T follicular helper cell (primary cell): ENCODE measurements at places on chromosomes 1 and 21.

GRCh38 chr1:53627666-53628065 is 111.3 kb downstream of the GLIS1 start:
- no peak for DNase-seq

DNA sequence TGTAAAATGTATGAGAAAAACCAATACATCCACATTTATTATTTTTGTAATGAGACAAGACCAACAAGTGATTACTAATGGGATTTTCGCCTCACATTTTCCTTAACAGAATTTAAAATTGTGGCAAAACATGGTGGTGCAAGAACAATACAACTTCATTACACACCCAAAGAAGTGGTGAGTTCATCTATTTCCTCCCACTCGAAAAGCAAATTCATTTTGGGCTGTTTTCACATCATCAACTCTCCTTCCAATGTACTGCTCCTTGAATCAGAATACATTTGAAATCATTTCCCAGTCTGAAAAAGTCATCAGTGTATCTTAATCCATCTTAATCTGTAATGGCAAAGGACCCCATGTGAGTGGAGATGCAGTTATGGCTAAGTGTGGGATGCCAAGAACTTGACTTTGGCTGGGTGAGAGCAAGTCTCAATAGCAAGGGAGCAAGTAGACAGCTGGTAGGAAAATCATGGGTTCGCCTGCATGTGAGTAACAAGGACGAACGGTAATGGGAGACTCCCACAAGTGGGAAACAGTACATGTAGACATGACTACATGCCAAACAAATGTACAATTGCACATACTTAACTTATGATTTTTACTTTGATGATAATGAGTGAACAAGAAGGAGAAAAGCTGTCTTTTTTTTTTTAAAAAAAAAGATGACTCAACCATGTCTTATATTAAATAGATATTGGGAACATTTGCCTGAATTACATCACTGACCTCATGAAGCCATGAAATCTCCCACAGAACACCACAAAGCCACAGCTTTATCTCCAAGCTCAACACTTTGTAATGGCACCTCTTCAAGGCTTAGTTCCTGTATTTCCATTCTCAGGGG is 46.0 kb downstream of the RUNX1 start:
- no peak for DNase-seq

DNA sequence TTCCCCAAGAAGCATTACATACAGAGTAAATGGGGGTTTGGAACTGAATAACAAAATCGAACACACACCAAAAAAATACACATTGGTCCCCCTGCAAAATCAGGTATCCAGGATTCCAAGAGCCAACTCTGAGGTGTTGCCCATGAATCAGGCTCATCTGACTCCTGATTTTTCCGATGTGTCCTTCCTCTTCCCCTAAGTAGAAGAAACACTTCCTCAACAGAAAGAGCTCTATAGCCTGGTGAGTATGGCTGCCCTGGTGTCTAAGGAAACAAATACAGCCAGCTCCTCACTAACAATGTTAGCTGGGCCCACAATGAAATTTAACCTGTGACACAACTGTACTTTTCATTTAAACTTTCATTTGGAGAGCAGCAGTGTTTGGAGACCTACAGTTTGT is 33.6 kb downstream of the ERI3 start:
- DNase-seq, result no peak

DNA sequence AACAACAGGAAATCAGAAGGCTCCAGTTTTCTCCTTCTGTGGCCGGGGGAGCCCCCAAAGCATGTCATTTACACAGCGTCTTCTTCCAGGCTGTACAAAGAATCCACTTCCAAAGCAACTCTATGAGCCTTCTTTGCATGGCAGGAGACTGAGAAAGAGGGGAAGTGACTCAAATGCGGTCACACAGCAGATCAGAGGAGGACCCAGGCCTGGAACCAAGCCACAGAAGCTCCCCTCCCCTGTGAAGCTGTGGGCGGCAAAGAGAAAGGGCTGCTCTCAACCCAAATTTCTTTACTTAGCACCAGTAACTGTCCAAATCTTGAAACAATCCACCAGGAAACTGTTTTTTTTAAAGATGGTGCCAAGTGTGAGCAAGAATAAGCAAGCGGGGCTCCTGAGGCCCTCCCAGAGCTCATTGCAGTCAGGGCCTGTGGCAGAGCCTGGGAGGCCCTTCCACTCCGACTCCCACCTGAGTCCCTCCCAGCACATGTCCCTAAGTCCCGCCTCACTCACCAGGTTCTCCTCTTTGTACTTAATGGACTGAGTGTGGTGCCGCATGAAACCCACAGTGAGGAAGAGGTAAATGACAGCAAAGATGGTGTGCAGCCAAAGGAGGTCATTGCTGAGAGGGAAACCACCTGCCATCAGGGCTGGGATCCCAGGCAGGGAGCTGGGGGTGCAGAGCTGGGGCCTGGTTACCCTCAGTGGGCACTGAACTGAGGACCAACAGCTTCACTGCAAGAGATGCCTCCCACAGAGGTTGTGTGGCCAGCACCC is 15.9 kb downstream of the TMEM63A start:
- DNase-seq, result peak; percentile 49

DNA sequence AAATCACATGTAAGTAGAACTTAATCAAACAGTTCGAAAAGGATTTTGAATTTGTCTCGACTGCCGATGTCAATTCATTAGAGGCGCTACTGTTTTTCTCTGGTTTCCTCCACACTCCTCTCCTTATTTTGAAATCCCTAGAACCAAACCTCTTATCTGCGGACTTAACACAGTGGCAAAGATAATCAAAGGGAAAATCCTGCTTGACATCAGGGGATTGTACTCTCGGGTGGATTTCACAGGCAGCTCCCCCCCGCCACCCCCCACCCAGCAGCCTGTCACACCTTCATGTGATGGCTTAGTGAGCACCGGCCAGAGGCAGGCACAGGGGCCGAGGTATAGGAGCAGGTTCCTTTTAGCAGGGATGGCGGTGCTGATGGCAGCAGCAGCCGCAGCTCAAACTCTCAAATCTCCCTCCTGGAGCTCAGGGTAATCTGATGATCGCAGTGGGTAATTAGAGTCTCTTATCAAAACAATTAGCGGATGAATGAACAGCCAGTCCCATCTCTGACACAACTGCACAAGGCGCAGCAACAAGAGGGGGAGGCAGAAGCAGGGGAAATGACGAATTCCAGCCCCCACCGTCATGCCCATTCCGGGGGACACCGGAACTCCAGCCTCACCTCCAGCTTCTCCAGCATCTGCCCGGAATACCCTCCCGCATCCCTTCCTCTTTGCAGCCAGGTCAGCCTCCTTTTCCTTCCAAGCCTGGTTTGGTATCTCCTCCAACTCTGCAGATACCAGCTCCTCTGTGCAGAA is 80.3 kb downstream of the SSBP3 start:
- DNase-seq, result no peak

DNA sequence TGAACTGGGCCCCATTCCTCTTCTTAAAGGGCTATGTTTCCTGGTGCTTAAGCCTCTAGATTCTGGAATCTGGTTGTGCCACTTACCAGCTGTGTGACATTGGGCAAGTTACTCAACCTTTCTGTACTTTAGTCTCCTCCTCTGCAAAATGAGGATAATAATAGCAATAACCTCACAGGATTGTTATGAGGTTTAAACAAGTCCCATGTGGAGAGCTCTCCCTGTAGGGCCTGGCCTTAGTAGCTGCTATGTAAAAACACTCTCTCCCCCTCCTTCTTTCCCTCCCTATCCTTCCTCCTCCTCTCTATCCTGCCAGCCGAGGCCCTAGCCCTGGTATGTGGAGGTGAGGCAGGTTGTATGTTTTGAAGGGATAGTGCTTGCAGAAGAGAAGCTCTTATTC is 8.2 kb upstream of the PEAR1 start:
- DNase-seq, result no peak

GRCh38 chr1:205917466-205918238 is 25.6 kb downstream of the SLC26A9 start:
- no peak for DNase-seq

GRCh38 chr1:45864167-45865106 is 61.0 kb downstream of the MAST2 start:
- no peak for DNase-seq

- no peak for DNase-seq
These were observed 6.9 kb downstream of the CASQ1 start for GRCh38 chr1:160197231-160197630.

- DNase-seq, result no peak
These were observed at the start of gene NTNG1 for GRCh38 chr1:107140703-107141490. TSS of gene NTNG1 (plus strand) at chr1:107141039.

DNA sequence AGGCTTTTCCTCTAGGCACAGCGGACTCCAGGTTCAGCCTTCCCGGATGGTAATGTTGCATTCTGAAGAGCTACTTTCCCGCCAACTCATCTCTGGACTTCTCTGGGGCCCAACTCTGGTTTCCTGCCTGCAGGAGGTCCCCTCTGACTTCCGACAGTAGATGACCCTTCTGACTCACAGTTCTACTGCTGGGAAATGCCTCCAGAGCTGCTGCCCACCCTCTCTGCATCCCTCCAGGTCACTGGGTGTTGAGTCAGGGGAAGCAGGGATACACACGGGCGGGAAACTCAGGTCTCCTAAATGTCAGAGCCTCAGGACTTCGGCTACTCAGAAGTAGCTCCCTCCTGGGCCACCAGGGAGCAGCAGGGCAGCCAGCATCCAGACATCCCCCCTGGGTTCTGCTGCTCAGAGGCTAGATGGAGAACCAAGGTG is 2.1 kb upstream of the KIF21B start:
- no peak for DNase-seq

DNA sequence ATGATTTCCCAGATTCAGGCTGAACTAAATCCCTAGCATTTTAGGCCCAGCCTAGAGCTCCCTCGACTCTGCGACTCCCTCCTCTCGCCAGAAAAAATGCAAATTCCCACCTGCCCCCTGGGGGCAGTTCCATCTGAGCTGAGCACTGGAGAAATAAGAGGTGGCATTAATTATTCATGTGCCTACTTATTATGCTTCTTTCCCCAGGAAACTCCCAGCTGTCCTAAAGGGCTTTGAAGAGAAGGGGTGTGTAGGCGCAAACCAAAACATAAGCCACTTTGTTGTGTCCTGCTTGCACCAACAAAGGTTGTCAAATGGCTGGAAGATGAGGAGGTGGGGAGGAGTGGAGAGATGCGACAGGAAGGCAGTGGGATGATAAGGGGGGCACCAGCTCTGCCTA is 41.4 kb upstream of the GOLT1A start:
- no peak for DNase-seq

DNA sequence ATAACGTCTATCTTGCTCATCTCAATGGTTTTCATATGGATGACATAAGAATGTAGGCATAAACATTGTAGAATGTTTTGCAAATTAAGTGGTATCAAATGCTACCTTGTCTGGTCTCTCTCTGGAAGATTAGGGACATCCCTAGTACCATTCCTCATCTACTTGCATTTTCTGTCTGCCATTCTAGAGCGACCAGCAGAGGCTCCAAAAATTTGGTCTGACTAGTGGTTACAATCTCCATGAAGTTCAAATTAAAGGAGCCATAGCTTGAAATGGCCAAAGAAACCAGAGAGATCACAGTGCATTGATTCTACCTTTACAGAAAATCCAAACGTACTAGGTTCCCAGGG is 1.1 kb downstream of the CD84 start:
- DNase-seq, result no peak

DNA sequence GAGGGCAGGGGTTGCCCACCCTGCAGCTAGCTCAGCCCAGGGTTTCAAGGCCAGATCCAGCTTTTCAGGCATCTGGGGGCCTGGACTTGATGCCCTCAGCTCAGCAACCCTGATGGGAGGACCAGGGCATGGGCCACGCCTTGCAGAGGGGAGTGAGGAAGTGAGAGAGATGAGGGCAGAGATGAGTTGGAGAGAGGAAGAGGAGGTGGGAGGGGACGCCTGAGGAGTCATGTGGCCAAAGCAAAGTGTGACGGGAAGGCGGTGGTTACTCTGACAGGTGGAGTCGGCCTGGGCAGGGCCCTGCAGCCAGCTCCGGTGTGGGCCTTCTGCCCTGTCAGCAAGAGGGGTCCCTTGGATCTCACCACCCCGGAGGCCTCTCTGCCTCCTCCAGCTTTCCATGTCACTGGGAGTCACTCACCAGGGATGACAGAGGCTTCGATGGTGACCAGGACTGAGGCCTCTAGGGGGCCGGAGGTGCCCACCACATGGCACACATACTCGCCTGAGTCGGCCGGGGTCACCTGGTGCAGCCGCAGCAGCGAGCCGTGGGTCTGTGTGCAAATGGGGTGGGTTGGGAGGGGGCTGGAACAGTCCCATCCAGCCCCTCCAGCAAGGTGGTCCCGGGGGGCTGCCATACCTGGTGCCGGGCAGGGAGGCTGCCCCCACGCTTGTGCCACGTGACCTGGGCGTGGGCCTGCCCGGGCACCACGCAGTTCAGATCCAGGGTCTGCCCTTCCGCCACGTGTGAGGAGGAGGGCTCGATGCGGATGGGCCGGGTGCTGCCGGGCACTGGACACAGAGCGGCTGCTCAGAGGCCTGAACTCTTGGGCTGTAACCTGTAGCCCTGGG is 40.4 kb downstream of the LDLRAD2 start:
- DNase-seq, result no peak

GRCh38 chr1:214636436-214636835 is 33.4 kb downstream of the CENPF start:
- DNase-seq, result no peak

GRCh38 chr1:212794561-212795014 is 2.9 kb downstream of the TATDN3 start:
- no peak for DNase-seq

GRCh38 chr1:99603699-99604560 is 42.0 kb upstream of the PALMD start:
- no peak for DNase-seq

DNA sequence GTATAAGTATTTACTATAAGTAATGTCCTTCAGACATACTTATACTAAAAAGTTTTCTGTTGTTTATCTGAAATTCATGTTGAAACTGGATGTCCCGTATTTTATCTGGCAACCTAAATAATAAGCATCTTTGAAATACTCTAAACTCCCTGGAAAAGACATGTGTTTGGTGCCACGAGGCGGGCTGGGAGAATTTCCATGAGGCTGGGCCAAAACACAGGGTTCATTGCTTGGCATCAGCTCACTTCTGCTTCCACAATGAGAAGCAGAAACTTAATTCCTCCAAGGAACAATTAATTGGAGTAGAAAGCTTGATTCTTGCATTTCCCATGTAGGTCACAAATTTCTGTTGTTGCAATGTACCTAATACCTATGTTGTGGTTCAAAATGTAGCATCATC is 110.2 kb downstream of the PSMG1 start:
- no peak for DNase-seq

DNA sequence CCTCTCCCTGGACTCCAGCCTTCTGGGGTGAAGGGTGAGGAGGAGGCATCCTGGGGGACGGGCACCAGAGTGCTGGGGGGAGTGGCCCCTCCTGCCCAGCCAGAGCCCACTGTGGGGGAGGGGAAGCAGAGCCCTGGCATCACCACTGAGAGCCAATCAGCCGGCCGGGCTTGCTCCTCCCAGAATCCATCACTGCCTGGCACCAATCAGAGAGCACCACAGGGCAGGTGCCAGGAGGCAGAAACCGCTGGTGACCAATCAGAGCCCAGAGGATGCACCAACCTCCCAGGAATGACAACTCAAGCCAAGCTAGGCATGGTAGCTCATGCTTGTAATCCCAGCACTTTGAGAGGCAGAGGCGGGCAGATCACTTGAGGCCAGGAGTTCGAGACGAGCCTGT is 27.9 kb downstream of the CASZ1 start:
- no peak for DNase-seq
